ENCODE measurements at places on chromosomes 6 and 20.

GRCh38 chr20:57667388-57667787, 42.4 kb downstream of the PMEPA1 start:
- no peak for DNase-seq

GRCh38 chr6:37580176-37580955, 80.7 kb upstream of the CCDC167 start:
- DNase-seq: peak; percentile 6

GRCh38 chr6:30991891-30992290, 8.4 kb downstream of the MUC21 start:
- DNase-seq: no peak

DNA sequence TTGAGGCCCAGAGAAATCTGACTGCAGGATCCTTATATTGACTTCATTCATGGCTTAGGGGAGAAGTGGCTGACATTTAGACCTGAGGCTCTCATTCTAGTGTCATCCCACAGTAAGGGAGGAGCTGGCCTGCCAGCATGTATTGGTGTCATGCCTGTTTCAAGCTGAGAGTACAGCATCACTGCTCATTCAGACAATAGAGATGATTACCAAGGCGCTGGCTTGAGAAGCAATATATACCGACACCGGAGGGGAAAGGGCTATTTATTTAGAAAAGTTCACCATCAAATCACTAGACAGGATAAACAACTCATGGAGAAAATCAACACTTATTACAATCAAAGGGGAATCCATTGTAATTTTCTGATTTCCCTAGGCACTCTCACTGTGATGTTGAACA, 84.4 kb upstream of the HDAC2 start:
- no peak for DNase-seq

DNA sequence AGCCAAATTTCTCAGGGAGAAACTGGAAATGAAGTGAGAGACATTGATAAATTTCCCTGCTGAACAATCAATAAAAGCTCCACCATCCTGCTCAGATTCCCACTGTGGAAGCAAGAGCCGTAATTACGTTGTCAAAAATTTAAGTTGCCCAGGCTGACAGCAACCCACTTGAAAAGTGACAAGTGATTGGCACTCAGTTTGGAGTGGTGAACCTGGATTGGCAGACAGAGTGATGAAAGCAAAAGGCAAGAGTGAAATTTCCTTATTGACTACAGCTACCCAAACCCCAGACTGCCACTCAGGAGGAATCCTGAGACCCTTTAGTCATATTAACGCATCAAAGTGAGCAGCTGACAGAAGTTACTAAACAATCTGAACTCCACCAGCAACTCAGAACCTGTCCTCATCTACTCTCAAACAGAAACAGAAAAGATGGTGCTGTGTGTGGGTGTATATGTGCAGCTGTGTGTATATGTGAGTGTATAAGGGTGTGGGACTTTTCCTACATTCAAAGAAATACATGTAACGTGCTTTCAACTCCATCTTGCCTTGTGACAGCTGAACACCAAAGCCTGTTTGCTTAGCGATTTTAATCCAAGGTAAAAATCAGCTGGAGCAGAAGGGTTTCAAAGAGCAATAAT, 157.4 kb downstream of the PKHD1 start:
- DNase-seq: no peak

DNA sequence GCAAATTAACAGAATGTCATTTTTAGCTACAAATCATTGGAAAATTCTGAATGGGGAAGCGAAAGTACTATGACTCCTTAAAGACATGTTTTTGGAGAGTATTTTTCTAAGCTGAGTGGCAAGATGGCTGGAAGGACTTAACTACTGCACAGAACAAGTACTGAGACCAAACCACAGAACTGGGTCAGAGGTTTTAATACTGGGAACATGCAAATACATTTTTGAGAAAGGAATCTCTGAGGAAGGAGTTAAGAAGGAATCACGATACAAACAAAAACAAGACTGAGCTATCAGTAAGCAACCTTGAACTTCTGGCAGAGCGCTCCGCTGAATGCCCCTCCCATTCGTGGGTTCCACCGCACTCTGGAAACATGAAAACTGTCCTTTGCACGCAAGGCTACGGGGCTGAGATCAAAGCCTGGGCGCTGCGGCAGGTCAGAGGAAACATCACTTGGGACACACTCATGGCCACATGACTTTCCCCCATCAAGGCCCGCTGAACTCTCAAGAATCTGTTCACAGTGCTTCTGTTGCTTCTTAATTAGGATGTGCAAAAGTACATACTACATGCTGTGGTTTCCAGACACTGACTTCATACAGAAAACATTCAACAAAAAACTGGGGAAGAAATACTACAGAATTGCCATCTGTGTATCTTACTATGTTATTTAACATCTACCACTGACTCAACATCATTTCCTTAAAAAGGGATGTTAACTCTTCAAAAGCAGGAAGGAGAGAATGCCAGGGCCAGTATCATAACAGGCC, 27.8 kb downstream of the SLC23A2 start:
- peak; percentile 48 for DNase-seq

DNA sequence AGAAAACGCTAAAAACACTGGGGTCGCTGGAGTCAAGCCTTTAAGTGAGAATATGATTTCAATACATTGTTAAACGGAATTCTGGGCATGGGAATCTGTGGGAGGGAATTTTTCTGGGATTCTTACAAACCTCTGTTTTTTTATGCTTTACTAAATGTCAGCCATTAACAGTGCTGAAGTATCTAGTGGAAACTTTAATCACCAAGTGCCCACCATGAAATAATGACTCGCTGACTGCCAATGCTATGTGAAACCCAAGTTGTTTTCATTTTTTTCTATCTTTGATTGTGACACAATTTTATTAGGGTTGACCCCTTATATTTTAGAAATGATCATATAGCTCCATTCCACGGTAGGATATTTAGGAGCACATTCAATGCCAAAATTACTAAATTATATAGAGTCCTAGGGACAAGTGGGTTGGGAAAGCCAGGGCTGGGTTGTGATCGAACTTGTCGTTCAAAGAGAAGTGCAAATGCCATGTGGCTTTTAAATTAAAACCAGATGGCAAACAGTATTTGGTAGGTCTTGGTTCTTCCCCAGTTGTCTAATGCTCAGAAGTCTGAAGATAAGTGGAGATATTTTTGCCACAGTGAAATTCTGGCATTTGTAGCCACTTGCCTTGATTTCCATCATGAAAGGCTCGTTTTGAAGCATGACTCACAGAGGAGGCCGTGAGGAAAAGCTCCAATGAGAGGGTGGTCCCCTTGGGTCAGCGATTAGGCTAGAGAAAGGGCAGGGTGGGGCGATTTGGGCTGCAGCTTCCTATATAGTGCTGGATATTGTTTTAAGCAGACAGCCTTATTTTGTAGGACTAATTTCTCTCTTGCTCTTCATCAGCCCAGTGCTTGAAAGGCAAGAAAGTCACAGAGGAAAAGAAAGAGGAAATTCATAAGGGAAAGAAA, 254.4 kb upstream of the JAG1 start:
- DNase-seq: peak; percentile 63

DNA sequence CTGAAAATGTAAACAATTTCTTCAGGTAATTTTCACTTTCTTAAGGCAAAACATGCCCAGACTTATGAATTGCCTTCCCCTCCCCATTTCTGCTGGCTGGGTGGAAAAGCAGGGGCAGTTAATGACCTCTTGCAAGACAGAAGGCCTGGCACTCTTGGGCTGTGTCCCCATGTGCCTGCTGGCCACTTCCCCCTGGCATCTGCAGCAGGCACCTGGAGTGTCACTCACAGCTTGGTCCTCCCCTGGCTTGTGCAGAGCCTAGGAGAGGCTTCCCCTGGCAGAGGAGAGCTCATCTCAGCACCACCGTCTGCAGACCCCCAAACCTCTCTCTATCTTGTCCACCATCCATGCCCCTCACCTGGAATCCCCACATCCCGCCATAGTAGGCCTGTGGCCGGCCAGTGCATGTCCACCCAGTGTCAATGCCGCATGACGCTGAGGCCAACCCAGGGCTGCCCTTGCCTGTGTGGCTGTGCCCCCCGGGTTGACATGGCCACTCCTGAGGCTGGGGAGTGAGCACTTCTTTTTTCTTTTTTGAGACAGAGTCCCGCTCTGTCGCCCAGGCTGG, 83.5 kb upstream of the SLC22A23 start:
- no peak for DNase-seq

DNA sequence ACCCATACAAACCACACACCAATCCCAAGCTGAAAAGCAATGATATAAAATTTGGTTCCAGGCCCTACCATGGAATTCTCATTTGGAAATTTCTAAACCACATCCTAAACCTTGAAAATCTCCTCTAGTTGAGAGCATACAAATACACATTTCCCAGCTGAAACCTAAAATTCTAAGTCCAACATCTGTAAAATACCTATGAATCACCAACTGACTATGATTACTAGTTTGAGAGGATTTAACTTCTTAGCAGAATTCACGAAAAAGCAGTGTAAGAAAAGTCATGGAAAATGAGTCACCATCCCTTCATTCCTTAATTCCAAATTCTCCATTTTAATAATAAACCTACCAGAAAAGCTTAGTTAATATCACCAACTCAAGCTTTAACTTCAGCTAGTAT, 15.4 kb downstream of the RANBP9 start:
- DNase-seq: peak; percentile 24

- no peak for DNase-seq
Observed at GRCh38 chr6:139776041-139776440, 401.6 kb upstream of the CITED2 start.

GRCh38 chr6:84764332-84765049, at the start of gene TBX18:
TSS of gene TBX18 (minus strand) at chr6:84764598. CDS start at chr6:84764181, 417 bp downstream.
- DNase-seq: no peak

GRCh38 chr20:47317127-47317895, 39.2 kb downstream of the ZMYND8 start:
- DNase-seq: peak; percentile 98

GRCh38 chr6:129233458-129234134, 350.7 kb downstream of the LAMA2 start:
- no peak for DNase-seq

- DNase-seq: no peak
Observed at GRCh38 chr6:99362678-99363268, 13.3 kb upstream of the FAXC start.

GRCh38 chr20:4375881-4376280, 345.8 kb upstream of the PRND start:
- no peak for DNase-seq

DNA sequence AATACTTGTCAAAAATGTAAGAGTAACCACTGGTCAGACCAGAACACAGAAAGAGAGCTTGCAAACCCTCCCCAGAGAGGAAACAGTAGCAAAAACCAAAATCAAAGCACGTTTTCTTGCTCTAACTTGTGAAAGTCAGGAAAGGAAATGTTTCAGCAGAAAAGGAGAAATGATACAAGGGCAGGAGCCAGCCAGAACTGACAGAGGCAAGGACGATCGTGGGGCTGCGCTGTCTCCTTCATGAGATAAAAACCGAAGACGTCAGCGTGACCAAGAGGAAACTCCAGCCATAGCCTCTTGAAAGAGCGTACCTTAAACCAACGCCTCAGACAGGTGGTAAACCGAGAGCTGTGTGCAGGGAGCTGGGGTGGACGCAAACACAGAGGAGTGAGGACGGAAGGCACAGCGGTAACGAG, 27.5 kb downstream of the LAMA5 start:
- no peak for DNase-seq

- no peak for DNase-seq
Observed at GRCh38 chr20:2333821-2334220, 38.0 kb downstream of the TGM3 start.

GRCh38 chr20:10619427-10619826, 54.4 kb downstream of the JAG1 start:
- DNase-seq: peak; percentile 5

DNA sequence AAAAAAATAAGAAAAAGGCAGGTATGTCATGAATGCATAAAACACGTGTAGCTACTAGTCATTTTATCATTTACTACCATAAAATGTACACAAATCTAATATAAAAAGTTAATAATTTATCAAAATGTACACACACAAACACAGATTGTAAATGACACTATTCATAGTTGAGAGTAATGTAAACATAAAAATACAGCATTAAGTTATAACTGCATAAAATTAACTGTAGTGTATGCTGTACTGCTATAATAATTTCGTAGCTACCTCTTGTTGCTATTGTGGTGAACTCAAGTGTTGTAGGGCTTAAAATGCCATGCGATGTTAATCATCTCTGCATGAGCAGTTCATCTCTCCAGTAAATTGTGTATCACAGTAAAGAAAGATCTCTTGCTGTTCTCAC, 170.0 kb downstream of the MRPL14 start:
- no peak for DNase-seq

- DNase-seq: no peak
Observed at GRCh38 chr20:24487648-24488047, 18.2 kb downstream of the SYNDIG1 start.

DNA sequence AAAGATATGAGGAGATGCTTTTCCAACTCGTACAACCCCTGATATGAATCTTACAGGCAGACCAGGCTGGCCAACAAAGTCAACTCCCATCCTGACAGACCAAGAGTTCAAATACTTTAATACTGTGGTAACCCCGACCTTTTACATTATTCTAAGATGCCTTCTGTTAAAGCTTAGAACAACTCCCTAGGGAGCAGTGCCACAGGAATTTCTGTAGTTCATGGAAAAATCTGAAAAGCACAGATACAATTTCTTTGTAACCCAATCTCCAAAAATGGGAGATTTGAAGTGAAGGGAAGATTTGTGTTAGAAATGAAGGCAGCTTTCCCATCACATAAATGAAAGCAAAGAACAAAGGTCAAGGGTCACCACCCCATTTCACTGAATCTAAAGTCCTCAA, 151.3 kb upstream of the BEND6 start:
- no peak for DNase-seq

DNA sequence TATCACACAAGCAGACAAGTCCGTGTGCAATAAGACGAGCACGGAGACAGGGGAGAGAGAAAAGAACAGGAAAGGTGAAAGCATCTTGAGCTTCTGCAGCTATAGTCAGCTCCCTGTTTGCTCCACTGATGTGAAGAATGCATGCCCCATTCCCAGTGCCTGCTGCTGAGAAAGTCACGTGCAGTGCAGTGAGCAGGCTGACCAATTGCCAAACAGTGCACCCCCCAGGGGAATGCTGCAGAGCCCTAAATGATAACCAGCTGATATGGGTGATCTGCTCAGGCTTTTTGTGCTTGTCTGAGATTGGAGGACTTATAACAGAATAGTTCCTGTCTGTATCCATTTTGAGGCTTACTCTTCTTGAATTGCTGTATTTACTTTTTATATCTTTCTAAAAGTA, 121.5 kb downstream of the PACRG start:
- no peak for DNase-seq

All from RCC 7860 (cell line).